Fibroblast of the conjunctiva (primary cell): ENCODE measurements at places on chromosomes 3 and 15.

- DNase-seq: no peak
These were observed 46.5 kb upstream of the LIMD1 start for GRCh38 chr3:45547764-45548680.

GRCh38 chr15:75167588-75168350 lies 33.9 kb upstream of the C15orf39 start:
- peak; percentile 37 for DNase-seq

- DNase-seq: no peak
These were observed 45.6 kb downstream of the DLEC1 start for GRCh38 chr3:38084334-38085310.

GRCh38 chr15:45048794-45049631 lies 26.0 kb downstream of the SORD start:
- no peak for DNase-seq

DNA sequence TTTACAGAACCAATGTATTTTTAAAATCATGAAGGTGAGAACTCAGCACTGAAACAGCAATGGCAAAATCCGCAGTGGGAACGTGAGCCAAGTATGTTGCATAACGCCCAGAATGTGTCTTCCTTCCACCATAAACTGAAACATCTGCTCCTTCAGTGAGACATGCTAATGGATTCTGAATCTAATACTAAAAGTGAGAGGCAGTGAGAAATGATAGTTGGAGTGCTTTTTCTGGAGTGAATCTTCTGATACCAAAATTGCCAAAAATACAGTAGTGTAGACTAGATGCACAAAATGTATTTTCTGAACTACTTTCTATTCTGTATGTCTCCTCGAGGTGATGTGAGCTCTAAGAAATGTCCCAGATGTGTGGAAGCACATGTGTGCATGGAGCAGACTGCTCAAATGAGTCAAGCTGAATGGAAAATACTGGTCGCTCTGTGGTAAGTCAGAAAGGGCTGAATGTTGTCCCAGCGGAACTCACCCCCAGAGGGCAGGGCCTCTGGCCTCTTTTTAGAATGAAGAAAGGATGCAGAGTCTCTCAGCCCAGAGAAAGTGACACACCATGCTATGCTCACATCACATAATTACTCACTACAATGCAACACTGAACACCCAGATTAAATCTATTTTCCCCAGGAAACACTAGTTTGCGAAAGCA lies 73.0 kb downstream of the ATP10A start:
- DNase-seq: peak; percentile 81

GRCh38 chr3:145259166-145259880 lies 901.7 kb downstream of the PLOD2 start:
- no peak for DNase-seq

GRCh38 chr3:39808467-39809180 lies 785 bp upstream of the MYRIP start:
- DNase-seq: no peak

GRCh38 chr15:62637950-62638619 lies 404.5 kb upstream of the TPM1 start:
- no peak for DNase-seq

DNA sequence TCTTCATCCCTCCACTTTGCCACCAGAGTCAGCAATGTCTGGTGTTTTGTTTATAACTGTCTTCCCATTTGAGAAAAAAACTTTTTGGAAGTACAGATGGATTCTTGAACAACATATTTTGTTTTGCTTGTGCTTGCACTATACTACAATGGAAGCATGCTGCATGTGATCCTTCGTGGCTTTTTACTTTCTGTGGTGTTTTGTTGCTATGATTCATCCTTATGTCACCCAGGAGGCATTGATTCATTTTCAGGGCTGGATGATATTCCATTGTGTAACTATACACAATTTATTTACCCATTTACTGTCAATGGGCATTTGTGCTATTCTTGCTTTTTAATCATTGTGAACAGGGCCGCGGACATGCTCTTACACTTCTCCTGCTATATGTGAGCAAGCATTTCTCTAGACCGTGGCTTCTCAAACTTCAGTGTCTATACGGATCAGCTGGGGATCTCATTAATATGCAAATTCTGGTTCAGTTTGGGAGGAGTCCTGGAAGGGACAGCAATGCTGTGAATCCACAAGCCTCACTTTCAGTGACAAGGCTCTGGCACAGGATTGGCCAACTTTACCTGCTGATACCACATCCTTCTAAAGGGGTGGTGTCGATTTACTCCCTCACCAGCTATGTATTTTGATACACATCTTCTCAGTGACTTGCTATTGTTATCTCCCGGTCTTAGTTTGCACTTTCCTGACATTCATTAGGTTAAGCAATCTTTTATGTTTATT lies 65.9 kb downstream of the POLR2M start:
- no peak for DNase-seq

DNA sequence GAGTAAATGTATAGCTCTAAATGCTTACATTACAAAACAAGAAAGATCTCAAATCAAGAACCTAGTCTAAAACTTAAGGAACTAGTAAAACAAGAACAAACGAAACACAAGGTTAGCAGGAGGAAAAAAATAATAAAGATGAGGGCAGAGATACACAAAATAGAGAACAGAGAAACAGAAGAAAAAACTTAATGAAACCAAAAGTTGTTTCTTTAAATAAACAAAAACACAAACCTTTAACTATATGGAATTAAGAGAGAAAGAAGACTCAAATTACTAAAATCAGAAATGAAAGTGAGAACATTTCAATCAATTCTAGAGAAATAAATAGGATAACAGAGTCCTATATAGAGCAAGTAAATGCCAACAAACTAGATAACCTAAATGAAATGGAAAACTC lies 59.6 kb downstream of the DLG1 start:
- DNase-seq: no peak

- no peak for DNase-seq
These were observed 542 bp downstream of the INKA1 start for GRCh38 chr3:49803465-49804140.

GRCh38 chr3:23481616-23482278 lies 278.6 kb downstream of the UBE2E2 start:
- peak; percentile 21 for DNase-seq

- DNase-seq: peak; percentile 5
These were observed 161.0 kb upstream of the ADAMTS9 start for GRCh38 chr3:64848822-64849221.

GRCh38 chr3:42493126-42493797 lies 9.2 kb upstream of the VIPR1 start:
- DNase-seq: no peak

DNA sequence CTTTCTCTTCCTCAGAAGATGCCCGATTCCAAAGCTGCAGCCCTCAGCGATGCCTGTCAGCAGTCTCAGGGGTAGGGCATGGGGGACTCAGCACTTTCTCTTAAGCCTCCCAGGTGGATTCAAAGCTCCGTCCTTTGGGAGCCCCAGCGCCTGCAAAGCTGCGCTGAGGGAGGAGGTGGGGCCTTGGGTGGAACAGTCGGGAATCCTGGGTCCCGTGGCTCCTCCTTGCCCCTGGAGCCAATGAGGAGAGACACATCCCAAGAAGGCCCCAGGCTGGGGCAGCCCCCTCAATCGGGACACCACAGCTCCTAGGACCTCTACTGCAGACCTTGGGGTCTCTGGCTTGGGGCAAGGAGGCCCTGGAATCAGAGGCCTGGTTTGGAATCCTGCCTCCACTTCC lies 227.5 kb upstream of the IGF1R start:
- DNase-seq: no peak

GRCh38 chr15:81809543-81809942 lies 236.3 kb downstream of the MEX3B start:
- peak; percentile 8 for DNase-seq
